ENCODE measurements at places on chromosomes 2 and 18.

DNA sequence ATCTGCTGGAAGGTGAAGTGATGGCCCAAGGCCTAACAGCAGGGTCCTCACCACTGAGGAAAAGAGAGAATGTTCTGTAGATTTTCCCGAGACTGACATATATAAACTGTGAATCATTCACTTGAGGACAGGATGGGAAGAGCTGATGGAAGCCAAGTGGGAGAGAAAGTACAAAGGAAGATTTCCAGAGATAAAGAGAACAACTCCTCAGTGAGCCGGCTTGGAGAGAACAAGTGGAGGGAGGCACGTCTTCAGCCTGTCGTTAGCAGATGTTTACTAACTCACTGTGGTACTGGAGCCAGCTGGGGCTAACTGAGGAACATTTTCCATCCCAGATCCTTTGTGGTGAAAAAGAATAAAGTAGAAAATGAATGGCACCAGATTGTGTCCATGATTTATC, 552.9 kb upstream of the TNP1 start:
- no peak for DNase-seq

DNA sequence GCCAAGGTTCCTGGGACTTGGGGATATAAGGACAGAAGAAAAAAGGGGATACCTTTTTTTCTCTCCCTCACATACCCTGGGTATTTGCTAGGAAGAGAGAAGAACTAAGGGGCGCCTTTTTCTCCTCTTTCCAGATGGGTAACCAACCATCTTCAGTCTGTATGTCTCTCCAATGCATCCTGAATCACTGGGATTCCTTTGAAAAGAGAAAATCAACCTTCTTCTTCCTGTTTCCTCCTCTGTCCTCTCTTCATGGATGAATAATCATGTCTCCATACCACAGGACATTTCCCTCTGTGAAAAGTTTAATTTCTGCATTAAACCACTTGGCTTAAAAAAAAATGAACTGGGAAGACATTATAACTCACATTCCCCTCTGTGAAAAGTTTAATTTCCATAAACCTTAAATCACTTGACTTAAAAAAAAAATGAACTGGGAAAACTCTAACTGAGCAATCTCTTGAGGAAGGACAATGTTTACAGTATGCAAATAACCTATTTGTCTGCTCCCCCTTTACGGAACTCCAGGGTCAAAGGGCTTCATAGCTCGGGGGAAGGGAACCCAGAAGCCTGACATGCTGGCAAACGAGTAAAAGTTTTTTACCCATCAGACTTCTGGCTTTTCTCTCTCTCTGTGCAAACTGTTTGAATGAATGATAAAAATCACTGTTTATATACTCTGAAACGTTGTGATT, 56.7 kb upstream of the FAM98A start:
- DNase-seq, result no peak

GRCh38 chr2:174246944-174247381, 1.4 kb downstream of the OLA1 start:
- no peak for DNase-seq

- no peak for DNase-seq
Observed at GRCh38 chr2:134455426-134455825, 201.6 kb downstream of the MGAT5 start.

DNA sequence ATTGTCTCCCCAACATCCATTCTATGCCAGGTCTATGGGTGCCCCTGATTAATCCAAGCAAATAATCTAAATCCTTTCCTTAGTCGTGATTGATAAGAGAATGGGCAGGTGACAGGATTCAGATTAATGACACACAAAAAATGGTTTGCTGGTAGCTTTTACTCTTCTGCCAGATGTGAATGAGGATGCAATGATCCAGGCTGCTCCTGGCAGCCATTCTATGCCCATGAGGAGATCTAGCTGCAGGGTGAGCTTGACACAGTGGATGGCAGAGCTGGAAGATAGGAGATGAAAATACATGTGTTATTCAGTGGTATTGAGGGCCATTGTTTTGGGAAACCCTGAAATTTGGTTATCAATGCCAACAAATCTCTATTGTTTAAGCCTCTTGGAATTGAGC, 69.7 kb downstream of the ACYP2 start:
- no peak for DNase-seq
